IMR-90 (cell line): ENCODE measurements at places on chromosomes 16 and 17. TPM values are rescaled to one million over a fixed set of nuclear protein-coding genes. Genes with fewer than 3 reads are reported as not detected.

Gene DPEP3
- polyA plus RNA-seq, result not detected in 2 replicates

Gene PDF
- 6.4 and 7.6 TPM in 2 replicates for polyA plus RNA-seq

Gene GP1BA
- polyA plus RNA-seq, result not detected in 2 replicates

Gene FXR2
- polyA plus RNA-seq, result 55.9 and 59.8 TPM in 2 replicates

Gene SBK1
- polyA plus RNA-seq, result 0.03 and 0.05 TPM in 2 replicates

Gene NSRP1
- 14.2 and 14.4 TPM in 2 replicates for polyA plus RNA-seq

Gene CTRB2
- polyA plus RNA-seq, result not detected in 2 replicates

Gene TXNL4B
- 7.4 and 8.6 TPM in 2 replicates for polyA plus RNA-seq
